ENCODE measurements at places on chromosomes 12 and 14. TPM values are rescaled to one million over a fixed set of nuclear protein-coding genes. Genes with fewer than 3 reads are reported as not detected.

Gene SYT10
- not detected for polyA plus RNA-seq

Gene TEX22
- polyA plus RNA-seq = 0.90 TPM

Gene SYNE3
- 9.2 TPM for polyA plus RNA-seq

Gene KRT77
- not detected for polyA plus RNA-seq

Gene B4GALNT3
- 13.8 TPM for polyA plus RNA-seq

Gene EEF1AKMT3
- polyA plus RNA-seq = 6.9 TPM

Gene TAS2R42
- not detected for polyA plus RNA-seq

Gene SYCP3
- 0.46 TPM for polyA plus RNA-seq

Gene DPPA3
- polyA plus RNA-seq = not detected

GRCh38 chr14:66152302-66152701 lies 333.9 kb upstream of the CCDC196 start:
- DNase-seq = no peak

GRCh38 chr12:48007206-48007605 lies 2.9 kb upstream of the COL2A1 start:
- DNase-seq = no peak

DNA sequence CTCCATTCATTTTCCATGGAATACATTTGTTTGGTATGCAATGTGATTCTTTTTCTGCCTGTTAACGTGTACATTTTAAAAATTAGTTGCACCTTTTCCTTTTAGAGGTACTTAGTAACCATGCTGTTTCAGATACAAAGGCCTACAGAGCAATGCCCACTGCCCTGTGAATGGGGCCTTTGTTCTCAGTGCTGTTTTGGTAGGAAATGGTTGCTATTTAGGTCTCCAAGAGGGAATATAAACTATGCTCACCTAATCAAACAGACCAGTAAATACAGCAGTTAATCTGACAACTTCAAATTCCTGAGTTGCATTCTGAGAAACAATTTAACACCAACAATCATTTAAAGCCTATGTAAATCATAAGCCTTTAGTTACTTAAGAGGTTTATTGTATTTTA lies 188.7 kb downstream of the BCAT1 start:
- DNase-seq = no peak

GRCh38 chr14:101824339-101824727 lies 62.8 kb downstream of the PPP2R5C start:
- no peak for DNase-seq

GRCh38 chr12:62925680-62926079 lies 9.3 kb downstream of the PPM1H start:
- no peak for DNase-seq

DNA sequence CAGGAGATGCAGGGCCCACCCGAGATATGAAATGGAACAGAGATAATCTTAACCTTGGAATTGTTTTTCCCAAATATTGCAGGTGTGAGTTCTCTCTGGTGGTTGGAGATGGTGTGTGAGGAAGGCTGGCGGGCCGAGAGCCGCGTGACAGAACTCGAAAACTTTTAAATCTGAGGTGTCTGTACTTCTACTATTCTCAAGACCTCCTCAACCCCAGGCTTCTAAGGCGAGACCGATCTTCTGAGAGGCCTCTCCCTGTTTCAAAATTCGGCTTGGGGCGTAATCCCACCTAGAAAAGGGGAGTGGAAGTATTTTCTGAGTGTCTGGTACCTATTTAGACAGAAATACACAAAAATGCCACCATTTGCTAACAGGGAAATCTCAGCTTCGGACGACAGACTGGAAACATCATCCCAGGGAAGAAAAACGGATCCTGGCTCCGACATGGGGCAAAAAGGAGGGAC lies 611 bp downstream of the SARNP start:
- no peak for DNase-seq

- no peak for DNase-seq
Observed at GRCh38 chr12:90770861-90771260, 184.1 kb downstream of the CCER1 start.

DNA sequence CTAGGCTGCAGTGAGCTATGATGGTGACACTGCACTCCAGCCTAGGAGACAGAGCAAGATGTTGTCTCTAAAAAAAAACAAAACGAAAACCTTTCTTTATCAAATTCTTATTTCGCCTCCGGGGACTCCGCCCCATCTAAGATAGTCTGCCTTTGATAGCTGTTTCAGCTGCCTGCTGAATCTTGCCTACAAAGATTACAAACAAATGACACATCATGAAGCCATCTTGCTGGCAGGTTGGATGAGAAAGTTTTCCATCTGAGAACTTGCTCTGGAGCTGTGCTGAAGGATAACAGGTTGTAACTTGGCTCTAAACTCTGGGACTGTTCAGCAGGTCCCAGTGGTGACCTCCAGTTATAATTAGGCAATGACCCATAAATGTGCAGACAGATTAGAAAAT lies 41.8 kb upstream of the AEBP2 start:
- no peak for DNase-seq

- DNase-seq = no peak
Observed at GRCh38 chr12:40105265-40105514, 691 bp downstream of the SLC2A13 start.

DNA sequence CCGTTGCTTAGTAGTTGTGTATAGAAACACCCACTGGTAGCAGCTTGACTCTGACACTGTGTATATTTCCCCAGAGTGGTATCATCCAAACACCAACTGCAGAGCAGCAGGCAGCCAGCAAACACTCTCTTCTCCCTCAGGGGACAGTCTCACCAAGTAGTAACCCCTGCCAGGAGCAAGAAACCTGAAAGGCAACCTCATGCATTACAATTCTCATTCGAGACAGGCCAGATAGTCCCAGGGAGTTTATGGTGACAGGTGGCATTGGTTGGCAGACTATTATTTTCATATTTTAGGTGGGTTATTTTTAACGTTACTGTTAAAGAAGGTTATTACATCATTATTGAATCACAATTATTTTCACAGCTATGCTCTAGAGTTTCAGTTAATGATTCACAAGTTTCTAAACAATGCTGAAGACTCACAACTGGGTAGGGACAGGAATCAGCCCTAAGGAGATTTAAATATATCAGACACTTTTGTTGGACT lies 222.8 kb downstream of the EGLN3 start:
- DNase-seq = no peak

DNA sequence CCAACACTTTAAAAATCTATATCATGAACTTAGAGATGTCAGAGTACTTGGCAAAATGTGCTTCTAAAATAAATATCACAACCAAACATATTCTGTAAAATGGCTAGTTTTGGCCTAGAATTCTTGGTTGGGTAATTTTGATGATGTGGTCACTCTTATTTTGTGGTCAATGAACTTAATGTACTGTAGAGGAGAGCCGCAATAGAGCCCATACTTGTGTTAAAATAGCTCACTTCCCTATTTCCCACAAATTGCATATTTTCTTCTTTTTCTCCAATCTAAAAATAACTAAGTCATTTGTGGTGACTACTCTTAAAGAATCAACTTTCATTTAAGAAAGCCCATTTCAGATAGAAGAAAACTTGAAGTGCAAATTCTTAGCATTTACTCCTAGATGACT lies 619.4 kb downstream of the CCER1 start:
- no peak for DNase-seq

DNA sequence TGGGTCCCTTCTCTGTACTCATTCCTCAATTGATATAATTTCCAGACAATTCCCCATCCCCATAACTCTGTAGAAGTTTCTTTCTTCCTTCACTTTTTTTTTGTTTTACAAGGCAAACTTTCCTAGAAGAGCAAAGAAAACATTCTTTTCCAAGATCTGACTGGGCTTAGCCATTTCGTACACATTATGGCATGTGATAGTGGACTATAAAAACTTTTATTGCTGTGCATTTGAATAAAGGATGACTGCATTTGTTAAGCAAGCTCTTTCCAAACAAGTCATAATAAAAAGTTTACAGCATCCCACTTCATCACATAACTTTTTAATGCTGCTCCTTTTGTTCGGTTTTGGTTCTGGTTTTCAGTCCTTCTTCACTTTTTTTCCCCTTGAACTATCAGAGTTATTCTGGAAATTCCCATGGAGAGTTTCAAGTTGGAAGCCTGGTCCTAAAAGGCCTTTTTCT lies 231.0 kb upstream of the HMGA2 start:
- DNase-seq = no peak

- no peak for DNase-seq
Observed at GRCh38 chr12:63900922-63901793, 56.7 kb downstream of the SRGAP1 start.

DNA sequence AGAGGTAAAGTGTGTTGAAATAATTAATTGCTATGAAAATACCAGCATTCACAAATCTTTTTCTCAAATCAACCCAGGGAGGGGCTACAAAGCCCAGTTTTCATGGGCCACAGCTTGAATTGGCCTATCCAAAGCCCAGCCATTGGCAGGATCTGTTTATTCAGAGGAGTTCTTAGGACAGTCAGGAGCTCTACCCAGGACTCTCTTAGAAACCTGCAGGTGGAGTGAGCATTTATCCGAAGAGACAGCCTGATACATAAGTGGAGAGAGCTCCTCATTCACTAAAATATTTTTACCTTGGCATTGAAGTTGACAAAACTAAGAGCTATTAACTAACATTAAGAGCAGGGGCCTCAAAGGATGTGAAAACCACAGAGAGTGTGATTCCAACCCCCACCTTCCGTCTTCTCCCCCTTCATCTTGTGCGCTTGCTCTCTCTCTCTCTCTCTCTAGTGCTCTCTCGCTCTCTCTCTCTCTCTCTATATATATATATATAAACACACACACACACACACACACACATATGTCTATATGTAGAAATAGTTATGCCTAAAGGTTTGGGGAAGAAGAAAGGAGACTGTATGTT lies 315.5 kb downstream of the SNAPC1 start:
- DNase-seq = no peak

DNA sequence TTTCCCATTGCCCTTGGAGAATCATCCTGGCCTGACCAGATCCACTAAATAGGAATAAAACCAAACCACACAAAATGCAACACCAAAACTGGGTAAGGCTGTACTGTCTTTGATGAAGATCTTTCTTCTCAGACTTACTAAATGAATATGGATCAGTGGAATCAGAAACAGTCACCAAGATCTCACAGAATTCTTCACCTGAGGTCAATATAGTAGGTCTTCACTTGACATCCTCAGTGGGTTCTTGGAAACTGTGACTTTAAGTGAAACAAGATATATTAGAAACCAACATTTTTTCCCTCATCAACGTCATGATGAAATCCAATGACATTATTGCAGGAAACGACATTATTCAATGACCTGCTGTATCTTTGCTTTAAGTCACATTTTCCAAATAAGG lies 526.2 kb downstream of the FUT8 start:
- no peak for DNase-seq

- no peak for DNase-seq
Observed at GRCh38 chr12:74732164-74732784, 194.6 kb downstream of the ATXN7L3B start.

- DNase-seq = no peak
Observed at GRCh38 chr12:75677522-75677921, 166.1 kb upstream of the KRR1 start.

DNA sequence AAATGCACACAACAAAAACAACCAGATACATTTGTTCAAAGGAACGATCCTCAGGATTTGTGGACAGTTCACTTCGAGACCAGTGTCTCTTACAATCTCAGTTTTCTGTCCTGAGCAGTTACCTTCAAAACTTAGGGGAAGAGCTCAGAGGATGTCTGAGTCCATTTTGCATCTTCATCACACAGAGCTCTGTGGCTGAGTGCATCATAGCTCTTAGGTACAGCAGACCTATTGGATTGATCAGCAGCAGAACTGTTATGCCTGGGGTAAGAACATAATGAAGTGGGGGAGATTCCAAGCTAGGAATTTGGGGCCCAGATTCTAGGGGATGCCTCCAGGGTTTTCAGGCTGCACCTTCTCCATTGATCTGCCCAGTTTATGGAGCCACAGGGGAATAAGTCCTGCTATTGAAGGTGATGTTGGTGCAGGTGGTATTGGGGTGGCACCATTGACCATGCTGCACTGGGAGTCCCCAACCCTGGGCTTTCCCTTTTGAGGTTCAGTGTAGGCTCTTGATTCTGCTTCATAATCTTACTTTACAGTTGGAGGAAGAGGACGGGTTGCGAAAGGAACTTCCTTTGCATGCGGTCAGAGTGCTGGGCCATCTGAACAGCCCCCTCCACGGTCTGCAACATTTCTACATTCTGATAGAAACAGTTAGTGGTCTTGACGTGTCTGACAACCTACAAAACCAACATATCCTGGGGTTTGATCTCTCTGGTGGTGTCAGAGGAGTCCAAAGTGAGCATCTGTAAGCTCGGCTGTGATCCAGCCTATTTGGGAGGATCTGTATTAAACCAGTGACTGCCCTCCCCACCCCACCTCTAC lies 112.8 kb downstream of the CHST11 start:
- DNase-seq = no peak
